ENCODE measurements at places on chromosomes 1 and 21.

- no peak for DNase-seq
Observed at GRCh38 chr1:981491-981954, 370 bp downstream of the PERM1 start.

GRCh38 chr1:11057477-11057876, 2.3 kb downstream of the SRM start:
- no peak for DNase-seq

GRCh38 chr1:53107090-53107489, 35.3 kb downstream of the SLC1A7 start:
- DNase-seq = no peak

DNA sequence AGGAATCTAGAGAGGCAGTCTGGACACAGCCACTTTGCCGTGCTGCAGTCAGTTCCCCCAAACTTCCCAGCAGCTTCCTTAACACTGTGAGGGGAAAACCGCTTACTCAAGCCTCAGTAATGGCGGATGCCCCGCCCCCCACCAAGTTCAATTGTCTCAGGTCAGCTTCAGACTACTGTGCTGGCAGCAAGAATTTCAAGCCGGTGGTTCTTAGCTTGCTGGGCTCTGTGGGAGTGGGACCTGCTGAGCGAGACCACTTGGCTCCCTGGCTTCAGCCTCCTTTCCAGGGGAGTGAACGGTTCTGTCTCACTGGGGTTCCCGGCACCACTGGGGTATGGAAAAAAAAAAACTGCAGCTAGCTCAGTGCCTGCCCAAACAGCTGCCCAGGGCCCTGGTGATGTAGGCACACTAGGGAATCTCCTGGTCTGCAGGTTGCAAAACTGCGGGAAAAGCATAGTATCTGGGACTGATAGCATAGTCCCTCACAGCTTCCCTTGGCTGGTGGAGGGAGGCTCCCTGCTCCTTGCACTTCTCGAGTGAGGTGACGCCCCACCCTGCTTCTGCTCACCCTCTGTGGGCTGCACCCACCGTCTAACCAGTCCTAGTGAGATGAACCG, 23.7 kb upstream of the HFM1 start:
- peak; percentile 4 for DNase-seq

DNA sequence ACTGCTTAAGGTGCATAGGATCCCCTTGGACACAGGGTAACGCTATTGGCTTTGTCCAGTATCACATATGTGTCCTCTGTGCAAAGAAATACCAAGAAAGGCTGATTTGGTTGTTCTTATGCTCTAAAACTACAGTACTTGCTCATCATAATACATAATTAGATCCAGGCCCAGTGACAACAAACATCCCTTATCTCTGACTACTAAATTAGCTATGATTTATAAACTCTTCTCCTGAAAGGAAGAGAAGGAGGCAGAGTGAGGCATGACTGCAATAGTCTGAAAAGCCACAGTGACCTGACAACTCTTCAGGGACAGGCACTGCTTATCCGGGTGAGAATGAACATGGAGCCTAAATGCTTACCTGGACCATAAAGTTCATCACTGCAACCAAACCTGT, 30.7 kb downstream of the MGST3 start:
- no peak for DNase-seq

DNA sequence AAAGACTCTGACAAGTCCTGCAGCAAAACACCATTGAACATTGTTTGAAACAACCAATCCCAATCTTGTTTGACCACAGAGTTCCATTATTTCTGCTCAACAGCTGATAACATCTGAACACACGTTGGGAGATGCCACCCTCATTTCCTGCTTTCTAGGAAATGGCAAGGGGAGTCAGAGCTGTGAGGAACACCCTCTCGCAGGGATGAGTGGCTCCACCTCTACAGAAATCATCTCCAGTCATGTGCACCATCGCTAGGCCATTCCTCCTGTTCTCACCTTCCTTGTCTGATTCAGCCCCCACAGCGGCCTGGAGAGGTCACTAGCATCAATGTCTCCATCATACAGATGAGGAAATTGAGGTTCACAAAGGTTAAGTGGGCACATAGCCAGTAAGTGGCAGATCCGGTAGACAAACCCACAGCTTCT, 22.4 kb upstream of the RUNX3 start:
- no peak for DNase-seq

DNA sequence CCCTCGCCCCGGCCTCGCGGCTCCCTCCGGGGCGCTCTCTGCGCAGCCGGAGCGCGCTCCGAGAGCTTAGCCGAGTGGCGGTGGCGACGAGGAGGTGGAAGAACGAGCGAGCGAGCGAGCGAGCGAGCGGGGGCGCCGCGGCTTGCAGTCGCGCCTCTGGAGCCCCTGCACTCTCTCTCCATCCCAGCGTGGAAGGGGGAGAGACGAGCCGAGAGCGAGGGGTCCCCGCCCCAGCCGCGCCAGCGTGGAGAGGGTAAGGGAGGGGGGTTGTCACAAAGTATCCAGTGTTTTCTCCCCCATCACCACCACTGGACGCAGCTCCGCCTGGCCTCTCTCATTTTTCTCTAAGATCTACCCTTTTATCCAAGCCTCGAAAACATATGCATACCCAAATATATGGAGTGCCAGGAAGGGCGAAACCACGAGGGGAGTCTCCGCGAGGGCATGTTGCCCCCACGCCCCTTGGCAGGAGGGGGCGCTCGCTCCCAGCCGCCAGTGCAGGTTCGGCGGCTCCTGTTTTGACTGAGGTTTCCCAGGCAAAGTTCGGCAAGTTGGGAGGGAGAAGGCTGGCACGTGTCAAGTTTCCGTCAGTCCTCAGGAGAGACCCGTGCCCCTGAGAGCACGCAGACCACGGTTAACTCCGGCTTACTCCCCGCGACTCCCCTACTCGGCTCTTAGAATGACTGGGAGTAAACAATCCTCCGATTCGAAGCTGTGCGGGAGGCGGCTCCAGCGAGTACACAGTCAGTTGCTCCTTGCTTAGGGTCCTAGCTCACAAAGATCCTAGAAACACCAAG, 569 bp upstream of the DAB1 start:
- peak; percentile 86 for DNase-seq

- no peak for DNase-seq
Observed at GRCh38 chr1:54088385-54088784, 35.0 kb downstream of the TCEANC2 start.

- no peak for DNase-seq
Observed at GRCh38 chr1:165235155-165235776, 121.2 kb downstream of the LMX1A start.

DNA sequence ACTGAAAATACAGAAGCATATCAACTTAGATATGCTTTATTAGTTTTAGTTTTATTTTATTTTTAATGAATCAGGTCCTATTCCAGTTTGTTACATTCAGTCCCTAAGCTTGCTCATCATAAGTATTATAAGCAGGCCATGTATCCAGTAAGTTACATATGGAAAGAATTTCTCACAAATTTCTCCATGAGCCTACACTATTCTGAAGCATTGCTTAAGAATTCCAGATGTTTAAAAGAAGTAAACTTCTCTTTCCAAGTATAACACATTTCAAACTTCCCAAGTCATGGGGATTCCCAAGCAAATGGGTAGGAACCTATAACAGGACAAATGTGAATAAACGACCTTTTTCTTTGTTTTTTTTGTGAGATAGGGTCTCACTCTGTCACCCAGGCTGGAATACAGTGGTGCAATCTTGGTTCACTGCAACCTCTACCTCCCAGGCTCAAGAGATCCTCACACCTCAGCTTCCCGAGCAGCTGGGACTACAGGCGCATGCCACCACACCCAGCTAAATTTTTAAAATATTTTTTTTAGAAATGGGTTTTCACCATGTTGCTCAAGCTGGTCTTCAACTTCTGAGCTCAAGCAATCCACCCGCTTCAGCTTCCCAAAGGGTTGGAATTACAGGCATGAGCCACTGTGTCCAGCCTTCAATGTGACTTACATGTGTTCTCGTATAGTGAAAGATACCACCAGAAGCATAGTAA, 39.0 kb downstream of the ST7L start:
- no peak for DNase-seq

DNA sequence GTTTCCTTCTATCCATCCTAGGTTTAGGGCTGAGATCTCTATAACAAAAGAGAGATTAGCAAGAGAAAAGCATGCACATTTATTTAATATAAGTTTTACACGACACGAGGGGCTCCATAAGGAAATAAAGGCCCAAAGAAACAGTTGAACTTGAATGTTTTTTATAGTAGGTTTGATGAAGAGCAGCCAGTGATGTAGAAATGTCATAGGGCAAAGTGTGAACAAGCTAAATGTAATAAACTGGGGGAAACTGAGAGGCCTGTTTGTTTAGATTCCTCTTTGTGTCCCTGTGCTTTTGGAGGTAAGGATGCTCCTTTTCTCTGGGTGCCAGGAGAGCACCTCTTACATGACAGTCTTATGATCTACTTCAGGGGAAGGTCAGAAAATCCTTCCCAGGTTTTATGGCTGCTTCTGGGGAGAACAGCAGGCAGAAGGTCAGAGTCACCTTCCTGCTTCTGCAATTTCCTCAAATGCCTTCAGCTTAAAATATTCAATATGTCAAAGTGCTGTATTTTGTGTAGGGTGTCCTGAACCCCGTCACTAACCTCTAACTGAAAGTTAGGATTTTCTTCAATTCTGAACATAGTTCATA, 9.5 kb upstream of the HORMAD1 start:
- DNase-seq = no peak

DNA sequence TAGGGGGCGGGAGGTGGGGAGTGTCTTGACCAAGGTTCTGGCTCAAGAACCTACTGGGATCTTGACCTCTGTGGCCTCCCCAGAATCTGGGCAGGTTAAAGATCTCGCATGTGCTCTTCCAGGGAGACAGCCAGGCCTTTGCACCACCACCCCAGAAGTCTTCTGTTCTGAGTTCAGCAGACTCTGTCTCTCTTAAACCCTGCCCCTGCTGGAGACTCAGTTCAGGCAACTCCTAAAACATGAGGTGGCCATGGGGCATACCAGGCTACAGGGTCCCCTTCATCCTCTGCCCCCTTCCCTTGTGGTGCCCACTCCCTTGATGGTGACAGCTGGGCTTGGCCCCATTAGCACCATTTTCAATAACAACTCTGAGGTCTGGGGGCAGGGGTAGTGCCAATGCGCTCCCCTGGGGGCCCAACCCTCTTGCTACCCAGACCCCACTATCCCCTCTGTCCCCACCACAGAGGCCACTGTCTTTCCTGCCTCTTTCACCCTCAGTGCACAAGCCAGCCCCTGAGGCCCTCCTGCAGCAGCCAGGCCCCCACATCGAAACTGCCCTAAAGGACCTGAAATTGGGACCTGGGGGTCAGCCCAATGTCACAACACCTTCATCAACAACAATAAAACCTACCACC, 132.7 kb upstream of the RUNX3 start:
- DNase-seq = no peak

DNA sequence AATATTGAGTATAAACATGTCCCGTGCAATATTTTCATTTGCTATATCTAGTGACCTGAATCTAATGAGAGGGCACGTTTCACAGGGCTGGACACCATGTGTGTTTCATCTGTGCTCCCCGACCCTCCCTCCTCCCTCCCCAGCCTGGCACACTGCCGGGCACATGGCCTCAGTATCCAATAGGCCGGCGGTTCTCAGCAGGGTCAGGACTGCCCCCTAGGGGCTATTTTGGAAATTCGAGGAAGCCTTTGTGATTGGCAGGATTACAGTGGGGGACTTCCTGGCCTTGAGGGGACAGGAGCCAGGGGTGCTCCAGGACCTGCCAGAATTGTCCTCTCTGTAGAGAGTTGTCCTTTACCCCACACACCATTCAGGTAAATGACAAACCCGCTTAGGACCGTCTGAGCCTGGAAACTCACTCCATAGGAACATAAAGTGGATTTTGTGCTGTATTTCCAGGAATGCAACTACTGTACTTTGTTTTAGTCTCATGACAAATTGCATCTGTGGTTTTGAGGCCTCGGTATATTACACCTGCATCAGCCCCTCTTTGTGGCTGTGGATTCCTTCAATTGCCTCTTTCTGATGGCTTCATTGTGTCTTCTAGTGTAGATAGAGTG, 109.5 kb upstream of the SIM2 start:
- no peak for DNase-seq

All from cardiac muscle cell (in vitro differentiated cells and primary cell).